ENCODE measurements at places on chromosomes 7 and 10.
A peak's percentile ranks its signal among the peaks of the same experiment; 100 is the strongest.

DNA sequence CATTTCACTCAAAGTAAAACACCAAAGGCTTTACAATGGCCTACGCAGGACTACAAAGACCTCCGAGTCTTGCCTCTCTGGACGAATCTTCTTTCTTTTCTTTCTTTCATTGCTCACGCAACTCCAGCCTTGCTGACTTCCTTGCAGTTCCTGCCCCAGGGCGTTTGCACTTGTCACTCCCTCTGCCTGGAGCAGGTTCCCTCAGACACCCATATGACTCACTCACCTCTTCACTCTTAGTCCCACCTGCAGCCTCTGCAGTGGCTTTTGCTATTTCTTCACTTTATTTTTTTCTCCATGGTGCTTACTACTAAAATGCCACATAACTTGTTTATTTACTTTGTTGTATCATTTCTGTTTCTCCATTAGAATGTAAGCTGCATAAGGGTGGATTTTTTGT lies 33.1 kb downstream of the GHRHR start:
- no peak for DNase-seq

DNA sequence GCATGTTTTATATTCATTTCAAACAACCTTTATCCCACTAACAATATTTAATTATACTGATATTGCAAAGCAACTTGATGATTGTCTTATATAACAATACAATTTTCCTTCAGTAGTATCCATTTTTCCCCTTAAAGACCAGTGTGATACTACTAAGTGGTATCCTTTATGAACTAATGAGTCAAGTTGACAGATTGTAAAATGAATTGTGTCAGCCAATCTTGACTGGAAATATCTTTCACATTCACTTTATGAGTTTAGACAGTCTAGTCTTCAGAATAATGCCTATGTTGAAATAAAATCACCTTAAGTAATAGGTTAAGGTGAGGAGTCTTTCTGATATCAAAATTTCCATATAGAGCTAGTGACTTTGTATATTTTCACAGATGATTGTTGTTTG lies 950.0 kb upstream of the CELF2 start:
- no peak for DNase-seq

GRCh38 chr7:148028165-148028564 lies 562.4 kb upstream of the C7orf33 start:
- DNase-seq = no peak

DNA sequence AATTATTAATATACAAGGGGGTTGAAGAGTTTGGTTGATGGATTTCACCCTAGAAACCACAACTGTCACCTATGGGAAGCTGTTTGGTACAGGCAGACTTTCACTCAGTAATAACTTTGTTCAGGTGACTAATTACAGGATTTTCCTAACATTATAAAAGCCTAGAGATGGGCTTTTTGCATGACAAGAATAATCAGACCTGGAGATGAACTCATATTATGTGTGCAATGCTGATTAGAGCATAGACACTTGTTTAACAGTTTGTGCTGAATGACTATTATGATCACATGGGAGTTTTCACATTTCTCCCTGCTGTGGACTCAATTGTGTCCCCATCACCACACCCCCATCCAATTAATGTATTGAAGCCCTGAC lies 90.2 kb upstream of the STEAP4 start:
- DNase-seq = no peak

DNA sequence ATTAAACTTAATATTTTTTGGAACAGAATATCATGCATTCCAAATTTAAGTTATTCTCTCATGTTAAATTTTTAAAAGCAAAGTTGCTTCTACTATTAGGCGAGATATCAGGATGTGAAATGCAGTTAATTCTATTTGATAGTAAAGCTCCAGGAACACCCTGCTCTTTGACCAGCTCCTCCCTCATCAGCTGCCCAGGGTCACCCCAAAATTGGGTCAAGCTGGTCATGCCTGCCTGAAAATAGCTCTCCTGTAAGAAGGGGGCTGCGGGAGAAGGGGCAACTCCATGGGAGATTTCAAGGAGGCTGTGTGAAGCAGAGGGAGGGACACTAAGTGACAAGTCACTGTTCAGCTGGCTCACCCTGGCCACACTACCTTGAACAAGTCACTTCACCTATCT lies 5.9 kb downstream of the PPP1R3C start:
- no peak for DNase-seq

- no peak for DNase-seq
These were observed 25.0 kb downstream of the ZFAND2A start for GRCh38 chr7:1134951-1135350.

GRCh38 chr10:113130014-113130641 lies 180.1 kb downstream of the TCF7L2 start:
- no peak for DNase-seq

- no peak for DNase-seq
These were observed 59.2 kb downstream of the CDHR3 start for GRCh38 chr7:106022193-106022821.

GRCh38 chr7:120941064-120941463 lies 9.5 kb upstream of the ING3 start:
- no peak for DNase-seq

DNA sequence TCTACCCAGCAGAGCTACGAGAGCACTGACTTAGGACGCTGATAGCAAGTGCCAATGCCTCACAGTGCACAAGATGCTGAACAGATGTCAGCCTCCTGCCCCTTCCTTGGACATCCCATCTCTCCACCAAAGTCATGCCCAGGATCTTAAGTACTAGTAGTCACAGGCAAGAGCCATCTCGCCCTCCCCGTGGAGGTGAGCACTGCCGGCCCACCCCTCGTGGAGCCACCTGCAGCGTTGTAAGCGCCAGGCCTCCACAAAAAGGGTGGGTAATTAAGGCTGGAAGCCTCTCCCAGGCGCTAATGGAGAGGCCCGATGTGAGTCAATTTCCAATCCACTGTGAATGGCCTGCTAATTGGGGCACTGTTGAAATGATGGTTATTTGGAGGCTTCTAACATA lies 156.2 kb downstream of the GRID1 start:
- no peak for DNase-seq

GRCh38 chr10:35950701-35951100 lies 308.6 kb upstream of the FZD8 start:
- DNase-seq = no peak

DNA sequence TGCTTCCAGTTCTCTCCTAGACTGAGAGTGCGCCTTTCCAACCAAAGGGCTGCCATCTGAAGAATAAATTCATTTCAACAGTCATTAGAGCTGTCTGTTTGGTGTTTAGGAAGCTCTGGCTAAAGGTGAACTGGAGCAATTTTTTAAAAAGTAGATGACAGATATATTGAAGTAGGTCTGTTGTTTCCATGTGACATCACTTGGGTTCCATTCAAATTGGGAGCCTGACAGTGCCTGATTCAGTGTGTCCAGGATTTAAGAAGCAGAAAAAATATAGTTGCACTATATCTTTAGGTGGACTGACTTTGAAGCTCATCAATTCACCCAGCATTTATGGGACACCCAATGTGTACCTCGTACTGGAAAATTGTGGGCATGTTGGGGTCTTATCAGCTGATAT lies 367.7 kb downstream of the BBS9 start:
- no peak for DNase-seq

GRCh38 chr10:21145751-21146435 lies 248.8 kb upstream of the NEBL start:
- DNase-seq = no peak

GRCh38 chr10:46326066-46326465 lies 39.3 kb downstream of the ANTXRL start:
- DNase-seq = no peak

DNA sequence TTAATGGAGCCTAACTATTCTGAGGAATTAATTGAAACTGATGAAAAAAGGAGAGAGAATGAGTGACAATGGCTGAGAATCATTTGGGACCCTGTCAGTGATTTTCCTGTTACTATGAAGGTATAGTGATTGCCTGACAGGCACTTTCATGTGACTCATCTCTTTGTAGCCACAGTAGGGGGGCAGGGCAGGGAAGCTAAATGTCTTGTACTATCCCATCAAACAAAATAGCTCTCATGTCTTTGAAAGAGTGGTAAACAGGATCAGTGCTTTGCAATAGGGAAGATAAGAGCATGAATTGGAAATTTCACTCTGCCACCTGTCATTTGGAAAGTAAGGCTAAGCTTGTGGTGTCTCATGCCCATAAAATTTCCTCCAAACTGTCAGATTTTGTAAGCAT lies 94.5 kb upstream of the GSDME start:
- no peak for DNase-seq

DNA sequence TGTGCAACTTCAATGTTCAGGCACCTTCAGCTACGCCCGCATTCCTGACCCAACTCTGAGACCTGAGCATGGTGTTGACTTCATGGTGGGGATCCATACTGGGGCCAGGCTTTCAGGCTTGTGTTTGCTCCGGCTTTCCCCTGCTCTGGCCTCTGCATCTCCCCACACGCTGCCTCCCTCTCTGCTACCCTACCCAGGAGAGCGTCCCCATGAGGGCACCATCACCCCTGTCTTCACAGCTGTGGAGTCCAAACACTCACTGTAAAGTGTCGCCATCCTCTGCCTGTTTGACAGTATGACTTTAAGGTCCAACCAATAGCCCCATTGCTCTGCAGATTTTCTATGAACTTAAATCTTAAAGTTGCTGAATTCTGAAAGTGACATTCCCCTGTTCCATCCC lies 199.0 kb upstream of the GRB10 start:
- DNase-seq = no peak

DNA sequence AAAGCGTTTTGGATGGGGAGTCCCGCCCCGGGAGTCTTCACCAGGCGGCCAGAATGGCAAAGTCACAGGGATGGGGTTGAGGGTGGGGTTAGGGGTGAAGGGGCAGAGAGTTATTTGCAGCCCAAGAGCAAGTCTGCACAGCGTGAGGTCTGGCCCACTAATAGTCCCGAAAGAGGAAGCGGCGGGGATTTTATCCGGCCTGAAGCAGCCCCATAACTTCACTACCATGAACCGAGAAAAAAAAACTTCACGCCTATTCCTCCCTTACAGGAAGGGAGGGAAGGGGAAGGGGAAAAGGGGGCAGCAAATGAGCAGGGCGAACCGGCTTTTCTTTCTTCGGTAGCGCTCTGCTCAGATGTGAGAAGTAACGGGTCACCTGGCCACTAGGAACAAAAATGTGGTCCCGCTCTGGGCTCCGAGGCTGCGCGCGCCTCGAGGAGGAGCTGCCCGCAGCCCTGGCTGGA lies 712 bp downstream of the ITPRIP start:
- no peak for DNase-seq

DNA sequence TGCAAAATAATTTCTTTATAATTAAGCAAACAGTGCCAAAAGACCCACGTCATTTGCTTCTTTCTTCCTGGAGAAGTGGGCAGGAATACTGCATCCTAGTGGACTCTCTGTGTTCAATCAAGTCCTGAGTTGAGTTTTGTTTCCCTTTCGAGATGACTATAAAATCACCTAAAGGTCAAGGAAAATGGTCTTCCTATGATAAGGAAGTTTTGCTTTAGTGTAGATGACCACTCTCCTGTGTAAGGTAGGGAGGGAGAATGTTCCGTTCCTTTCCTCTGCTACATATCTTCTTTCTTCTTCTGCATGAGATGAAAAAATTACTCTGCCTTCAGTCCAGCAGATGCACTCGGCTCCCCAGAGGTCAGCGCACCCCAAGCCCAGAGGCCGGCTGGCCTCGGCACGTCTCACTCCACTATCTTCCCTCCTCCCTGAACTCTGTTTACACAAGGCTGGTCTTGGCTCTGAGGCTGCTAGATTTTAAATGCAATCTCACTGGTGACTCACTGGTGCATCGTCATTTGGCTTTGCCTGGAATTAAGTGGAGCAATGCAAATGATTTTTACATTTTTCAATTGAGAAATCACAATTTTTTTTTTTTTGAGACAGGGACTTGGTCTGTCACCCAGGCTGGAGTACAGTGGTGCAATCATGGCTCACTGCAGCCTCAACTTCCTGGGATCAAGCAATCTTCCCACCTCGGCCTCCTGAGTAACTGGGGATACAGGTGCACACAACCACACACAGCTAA lies 18.6 kb upstream of the VDAC2 start:
- DNase-seq = peak; percentile 95

DNA sequence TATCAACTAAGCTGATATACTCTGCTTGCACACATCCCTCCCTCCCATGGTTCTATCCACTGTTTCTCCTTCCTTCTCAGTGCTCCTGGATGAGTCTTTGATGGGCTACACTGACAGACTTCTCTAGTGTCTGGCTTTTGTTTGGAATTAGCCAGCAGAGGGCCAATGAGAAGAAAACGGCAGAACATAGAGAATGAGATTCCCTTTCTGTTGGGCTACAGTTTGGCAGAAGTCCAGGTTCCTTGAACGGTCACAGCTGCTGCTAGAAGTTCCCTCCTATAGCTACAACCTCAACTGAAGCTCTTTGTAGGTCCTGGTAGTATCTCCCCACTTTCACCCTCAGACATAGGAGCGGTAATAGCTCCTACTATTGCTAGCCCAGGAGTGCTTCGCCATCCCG lies 251.1 kb upstream of the LRRN3 start:
- DNase-seq = peak; percentile 51

GRCh38 chr10:112022196-112022595 lies 161.4 kb downstream of the GPAM start:
- no peak for DNase-seq

- no peak for DNase-seq
These were observed 29.8 kb upstream of the PPP2R2D start for GRCh38 chr10:131870831-131871672.

DNA sequence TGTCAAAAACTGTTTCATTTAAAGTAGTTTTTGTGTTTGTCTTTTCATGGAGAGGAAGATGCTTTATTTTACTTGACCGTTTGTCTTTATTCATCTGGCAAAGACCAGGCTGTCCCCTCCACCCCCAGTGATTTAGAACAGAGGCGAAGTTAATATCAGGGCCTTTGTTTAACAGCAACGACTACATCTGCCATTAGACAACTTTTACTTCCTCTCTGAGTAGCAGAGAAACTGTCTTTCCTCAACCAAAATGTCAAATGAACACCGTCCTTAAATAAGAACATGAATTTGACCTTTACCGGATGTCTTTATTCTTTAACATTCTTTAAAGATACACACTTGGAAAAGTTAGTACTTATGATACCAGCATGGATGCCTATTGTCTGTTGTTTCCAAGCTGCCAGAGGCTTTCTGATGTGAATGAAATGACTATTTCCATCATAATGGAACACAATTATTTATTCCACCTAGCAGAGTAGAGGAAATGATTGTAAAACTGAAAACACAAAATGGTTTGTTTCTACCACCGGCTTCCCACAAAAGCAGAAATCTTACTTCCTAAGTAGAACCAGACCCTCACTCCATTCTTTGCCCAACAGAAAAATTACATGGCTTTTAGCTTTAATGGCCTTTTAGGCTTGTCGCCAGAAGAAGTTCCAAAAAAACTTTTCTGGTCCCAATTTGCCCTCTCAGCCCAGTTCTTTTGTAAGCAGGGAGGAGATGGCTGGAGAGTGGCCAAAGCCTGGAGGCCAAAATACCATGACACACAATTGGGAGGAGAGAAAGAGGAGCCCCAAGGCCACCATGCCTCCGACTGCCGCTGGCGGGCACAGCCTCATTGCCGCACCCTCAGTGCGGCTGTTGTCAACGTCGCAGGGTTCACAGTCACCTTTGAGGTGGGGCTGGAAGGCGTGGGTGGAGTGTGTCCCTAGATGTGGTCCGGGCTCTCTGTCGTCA lies 168.5 kb downstream of the TEX36 start:
- DNase-seq = peak; percentile 34

- DNase-seq = no peak
These were observed 148.7 kb downstream of the MYOF start for GRCh38 chr10:93333278-93333978.

Measured in fibroblast of gingiva (primary cell).